Mucosa of gallbladder (tissue), 1 donor: ENCODE measurements at places on chromosomes 7 and 10. TPM values are rescaled to one million over a fixed set of nuclear protein-coding genes. Genes with fewer than 3 reads are reported as not detected.

Gene BTBD16
- 1.2 TPM for total RNA-seq

Gene TMEM184A
- total RNA-seq, result 39.8 TPM

Gene RHOBTB1
- 16.8 TPM for total RNA-seq

Gene ANK3
- total RNA-seq, result 169 TPM

Gene EPHA1
- total RNA-seq, result 38.0 TPM

Gene MICU1
- 42.0 TPM for total RNA-seq

Gene PPP1R9A
- total RNA-seq, result 30.5 TPM

Gene GRM8
- 8.0 TPM for total RNA-seq

Gene LRRC17
- total RNA-seq, result 10.6 TPM

Gene TWIST1
- total RNA-seq, result 5.4 TPM

Gene EIF3B
- total RNA-seq, result 94.7 TPM

Gene CACNA2D1
- total RNA-seq, result 17.2 TPM

Gene TMEM178B
- 3.5 TPM for total RNA-seq

Gene ABCB1
- total RNA-seq, result 181 TPM

Gene OIT3
- total RNA-seq, result 0.40 TPM

Gene HTR7
- 1.2 TPM for total RNA-seq

Gene ABLIM1
- total RNA-seq, result 103 TPM

Gene EIF4H
- total RNA-seq, result 210 TPM

Gene MMP21
- 0.17 TPM for total RNA-seq

GRCh38 chr10:42755028-42755451 lies 27.6 kb upstream of the BMS1 start:
- DNase-seq, result no peak

DNA sequence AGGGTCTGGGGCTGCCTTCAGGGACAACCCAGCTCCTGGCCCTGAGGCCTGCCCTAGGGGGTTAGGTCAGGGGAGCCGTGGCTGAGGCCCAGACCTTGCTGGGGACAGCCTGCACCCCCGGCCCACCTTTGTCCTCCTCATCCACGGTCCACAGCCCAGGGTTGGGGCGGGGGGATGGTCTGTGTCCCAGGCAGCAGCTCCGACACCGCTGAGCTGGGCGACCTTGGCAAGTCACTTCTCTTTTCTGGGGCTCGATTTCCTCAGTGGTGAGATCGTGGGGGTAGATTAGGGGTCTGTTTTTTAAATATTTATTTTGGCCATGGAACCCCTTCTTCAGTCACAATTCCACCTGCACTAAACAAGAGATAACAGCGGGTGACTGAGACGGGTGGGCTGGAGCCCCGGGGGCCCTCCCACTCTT lies 30.9 kb downstream of the DNAJB12 start:
- no peak for DNase-seq

DNA sequence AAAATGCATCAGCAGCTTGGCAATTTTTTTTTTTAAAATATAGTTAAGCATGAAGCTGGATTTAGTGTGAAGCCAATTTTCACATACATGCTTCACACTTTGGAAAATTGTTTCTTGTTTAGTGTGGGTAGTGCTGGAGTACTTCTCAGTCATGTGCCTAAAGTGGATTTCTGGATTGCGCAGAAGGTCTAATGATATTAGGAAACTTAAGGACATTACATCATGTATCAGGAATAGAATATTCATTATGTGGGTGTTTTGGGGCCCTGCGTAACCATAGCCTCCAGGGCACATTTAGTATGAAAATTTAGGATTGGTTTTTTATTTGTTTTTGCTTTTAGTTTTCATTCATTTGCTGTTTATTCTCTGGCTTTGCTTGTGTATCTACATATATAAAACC lies 28.8 kb upstream of the BNIP3 start:
- no peak for DNase-seq

DNA sequence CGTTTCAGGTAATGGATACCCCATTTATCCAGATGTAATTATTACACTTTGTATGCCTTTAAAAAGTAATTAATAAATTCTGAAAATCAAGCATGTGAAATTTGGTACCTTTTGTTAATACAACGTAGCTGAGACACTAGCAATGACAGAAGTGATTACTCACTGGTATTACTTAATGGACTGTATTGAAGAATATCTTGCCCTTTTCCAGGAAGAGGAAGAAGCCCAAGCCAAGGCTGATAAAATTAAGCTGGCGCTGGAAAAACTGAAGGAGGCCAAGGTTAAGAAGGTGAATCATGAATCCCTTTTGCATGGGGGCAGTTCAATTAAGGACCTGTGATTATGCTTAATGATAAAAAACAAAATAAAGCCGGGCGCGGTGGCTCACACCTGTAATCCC lies 64.8 kb downstream of the APBB1IP start:
- no peak for DNase-seq

- no peak for DNase-seq
Observed at GRCh38 chr10:95225136-95225535, 31.1 kb downstream of the ACSM6 start.

- no peak for DNase-seq
Observed at GRCh38 chr7:22220941-22221340, 136.0 kb downstream of the RAPGEF5 start.

- DNase-seq, result no peak
Observed at GRCh38 chr7:47847207-47847606, 101.1 kb downstream of the PKD1L1 start.

DNA sequence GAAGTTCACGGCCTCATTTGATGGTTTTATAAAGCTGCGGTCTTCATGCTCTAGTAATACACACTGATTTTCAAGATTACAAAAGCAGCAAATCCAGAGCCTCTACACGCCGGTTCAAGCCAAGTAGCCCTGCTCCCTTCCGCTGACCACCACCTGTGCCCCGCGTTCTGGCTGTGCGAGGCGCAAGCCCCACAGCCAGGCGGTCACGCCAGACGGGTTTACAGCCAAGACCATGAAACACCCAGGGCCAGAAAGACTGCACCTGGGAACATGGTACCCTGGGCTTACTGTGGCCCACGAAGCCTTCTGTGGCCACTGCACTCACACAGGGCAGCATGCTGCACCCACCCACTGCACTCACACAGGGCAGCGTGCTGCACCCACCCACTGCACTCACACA lies 33.6 kb downstream of the GPER1 start:
- DNase-seq, result no peak

DNA sequence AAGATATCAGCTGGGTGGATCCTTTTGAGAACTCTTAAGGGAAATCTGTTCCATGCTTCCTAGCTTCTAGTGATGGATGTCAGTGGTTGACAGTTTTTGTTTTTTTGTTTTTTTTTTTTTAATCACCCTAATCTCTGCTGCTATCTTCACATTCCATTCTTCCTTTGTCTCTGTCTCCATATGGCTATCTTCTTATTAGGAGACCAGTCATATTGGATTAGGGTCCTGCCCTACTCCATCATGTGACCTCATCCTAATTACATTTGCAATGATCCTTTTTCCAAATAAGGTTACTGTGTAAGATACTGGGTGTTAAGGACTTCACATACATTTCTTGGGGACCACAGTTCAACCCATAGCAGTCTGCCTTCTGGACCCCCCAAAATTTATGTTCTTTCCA lies 69.7 kb downstream of the MLLT10 start:
- no peak for DNase-seq

GRCh38 chr7:55887821-55888247 lies 578 bp downstream of the ZNF713 start:
- no peak for DNase-seq

DNA sequence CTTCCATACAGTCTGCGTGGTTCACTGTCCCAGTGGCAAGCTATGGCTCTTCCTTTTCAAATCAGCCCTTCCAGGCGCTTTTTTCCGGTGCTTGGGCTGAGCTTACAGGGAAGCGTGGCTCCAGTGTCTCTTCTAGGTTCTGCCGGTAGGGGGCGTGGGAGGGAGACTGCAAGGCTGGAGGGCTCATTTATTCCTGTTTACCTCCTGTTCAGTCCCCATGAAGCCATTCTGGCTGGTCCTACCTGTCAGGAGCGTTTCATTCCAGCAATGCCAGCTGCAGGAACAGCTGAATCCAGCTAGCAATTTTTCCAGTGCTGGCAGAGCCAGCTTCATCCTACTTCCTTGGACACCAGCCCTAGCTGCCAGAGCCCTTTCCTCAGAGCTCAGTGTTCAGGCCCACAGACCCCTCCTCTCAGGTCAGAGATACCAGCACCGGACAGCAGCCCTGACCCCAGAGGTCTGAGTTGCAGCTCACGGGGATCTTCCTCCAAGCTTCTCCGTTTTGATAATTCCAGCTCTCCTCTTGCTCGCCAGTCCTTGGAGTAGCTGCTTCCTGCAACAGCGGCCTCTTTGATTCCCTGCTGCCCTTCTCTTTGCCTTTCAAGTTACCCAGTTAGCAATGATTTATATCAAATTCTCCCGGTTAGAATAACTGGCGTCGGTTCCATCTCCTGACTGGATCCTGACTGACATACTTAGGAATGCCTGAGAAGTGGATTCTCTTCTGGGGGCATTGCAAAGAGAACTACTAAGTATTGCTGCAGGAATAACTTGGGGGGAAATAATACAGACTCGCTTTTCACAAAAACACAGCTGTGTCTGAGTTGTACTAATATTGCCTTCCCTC lies 129.8 kb downstream of the FRMD4A start:
- DNase-seq, result no peak

GRCh38 chr10:71023704-71024283 lies 135.4 kb upstream of the PCBD1 start:
- no peak for DNase-seq

- DNase-seq, result no peak
Observed at GRCh38 chr10:129629911-129630310, 162.9 kb downstream of the MGMT start.

GRCh38 chr10:2895594-2896196 lies 171.7 kb upstream of the PFKP start:
- no peak for DNase-seq

GRCh38 chr7:140156460-140157080 lies 20.2 kb downstream of the KDM7A start:
- no peak for DNase-seq

- DNase-seq, result no peak
Observed at GRCh38 chr7:22992874-22993840, 20.8 kb downstream of the HYCC1 start.

- DNase-seq, result peak; percentile 28
Observed at GRCh38 chr7:106283831-106284713, 711 bp downstream of the NAMPT start.

GRCh38 chr7:125112850-125113249 lies 183.2 kb upstream of the POT1 start:
- no peak for DNase-seq

DNA sequence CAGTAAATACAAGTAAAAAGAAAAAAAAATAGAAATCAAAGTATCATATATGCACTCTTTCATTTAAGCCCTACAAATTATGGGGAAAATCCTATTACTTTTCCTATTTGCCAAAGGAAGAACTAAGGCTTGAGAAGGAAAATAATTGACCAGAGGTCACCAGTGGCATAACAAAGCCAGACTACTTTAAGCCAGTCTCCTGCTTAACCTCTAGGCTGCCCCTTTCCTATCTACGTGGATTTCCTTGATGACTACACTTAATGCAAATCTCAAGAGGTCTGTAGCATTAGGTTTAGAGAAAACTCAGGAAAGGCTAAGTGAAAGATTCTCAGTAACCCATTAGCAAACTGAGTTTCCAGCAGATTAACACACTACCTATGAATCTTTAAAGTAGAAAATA lies 49.8 kb downstream of the TPK1 start:
- DNase-seq, result no peak

DNA sequence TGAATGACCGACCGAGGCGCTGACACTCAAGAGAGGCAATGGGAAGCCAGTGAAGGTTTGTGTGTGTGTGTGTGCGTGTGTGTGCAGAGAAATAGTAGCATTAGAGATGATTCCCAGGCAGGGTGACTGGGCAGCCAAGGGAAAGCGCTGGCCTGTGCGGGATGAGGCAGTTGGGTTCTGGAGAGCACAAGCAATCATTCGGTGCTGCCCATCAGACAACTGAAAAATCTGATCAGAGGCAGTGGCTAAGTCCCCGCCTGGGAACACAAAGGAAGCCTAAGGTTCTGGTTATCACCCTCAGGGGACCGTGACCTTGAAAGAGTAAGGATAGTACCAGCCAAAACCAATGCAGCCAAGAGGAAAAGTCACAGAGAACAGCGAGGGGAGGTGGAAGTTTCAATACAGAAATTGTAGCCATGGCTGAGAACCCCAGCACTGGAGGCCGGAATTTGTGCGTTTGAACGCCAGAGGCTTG lies 868 bp upstream of the PDCD4 start:
- DNase-seq, result no peak

DNA sequence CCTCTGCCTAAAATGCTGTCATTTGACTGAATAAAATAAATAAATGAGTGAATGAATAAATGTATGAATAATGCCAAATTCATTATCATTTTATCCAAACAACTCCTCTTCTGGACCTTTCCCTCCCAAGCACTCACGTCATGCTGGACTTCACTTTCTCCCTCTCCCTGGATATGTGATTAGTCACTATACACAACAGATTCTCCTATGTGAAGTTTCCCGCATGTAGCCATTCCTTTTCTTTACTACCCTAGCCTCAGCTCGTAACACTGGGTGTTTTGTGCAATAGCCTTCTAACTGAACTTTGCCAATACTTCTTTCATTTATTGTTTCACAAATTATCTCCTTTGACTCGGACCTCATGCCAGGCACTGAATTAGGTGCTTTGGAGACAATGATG lies 87.6 kb upstream of the IL6 start:
- DNase-seq, result no peak
